Left renal pelvis (tissue), 4 donors: ENCODE measurements at places on chromosomes 2 and 18. TPM values are rescaled to one million over a fixed set of nuclear protein-coding genes. Genes with fewer than 3 reads are reported as not detected.

GRCh38 chr2:144300632-144301031, 219.3 kb downstream of the ZEB2 start:
- DNase-seq: no peak

MLPH gene
- 2.1 TPM for polyA plus RNA-seq

GRCh38 chr2:126115975-126116374, 540.0 kb upstream of the GYPC start:
- no peak for DNase-seq

SPATS2L gene
- 126 TPM for polyA plus RNA-seq

- no peak for DNase-seq
Measured at GRCh38 chr2:200677171-200677570, 91.4 kb downstream of the AOX1 start.

SPDYA gene
- polyA plus RNA-seq: 3.6 TPM

- no peak for DNase-seq
Measured at GRCh38 chr2:120230515-120231471, 7.6 kb upstream of the TMEM185B start.

GRCh38 chr18:7146067-7146466, 28.5 kb upstream of the LAMA1 start:
- DNase-seq: no peak

DNA sequence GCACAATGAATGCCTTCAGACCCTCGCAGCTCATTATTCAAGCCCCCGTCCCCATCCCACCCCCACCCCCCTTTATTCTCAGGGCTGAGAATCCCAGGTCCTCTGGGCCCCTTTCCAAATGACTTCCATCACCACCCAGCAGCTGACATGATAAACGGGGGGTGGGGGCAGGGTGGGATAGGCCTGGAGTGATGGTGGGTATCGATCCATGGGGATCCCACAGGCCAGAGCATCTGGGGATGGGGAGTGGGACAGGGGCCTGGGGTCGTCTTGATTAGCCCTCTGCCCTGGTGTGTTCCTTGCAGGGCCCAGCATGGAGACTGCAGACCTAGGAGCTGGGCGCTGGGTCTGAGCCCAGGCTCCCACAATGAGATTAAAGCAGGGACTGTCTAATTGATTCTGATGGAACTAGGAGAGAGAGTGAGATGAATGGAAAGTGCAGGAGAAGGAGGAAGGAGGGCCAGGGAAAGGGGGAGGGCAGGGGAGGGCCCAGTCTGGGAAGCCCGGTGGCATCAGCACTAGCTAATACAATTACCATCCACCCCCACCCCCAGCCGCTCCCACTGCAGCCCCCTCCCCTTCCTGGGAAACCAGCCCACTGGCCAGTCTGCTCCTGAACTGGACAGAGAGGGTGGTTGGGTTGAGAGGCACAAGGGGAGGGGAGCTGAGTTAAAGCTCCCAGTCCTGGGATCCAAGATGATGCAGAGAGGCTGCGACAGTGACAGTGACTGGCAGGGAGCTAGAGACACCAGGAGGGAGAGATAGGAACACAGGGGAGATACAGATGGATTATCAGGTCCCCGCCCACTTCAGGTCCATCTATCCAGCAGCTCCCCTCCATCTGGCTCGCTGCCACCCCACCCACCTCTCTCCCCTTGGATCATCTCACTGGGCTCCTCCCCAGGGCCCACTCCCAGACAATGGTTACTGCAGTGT, 13.1 kb upstream of the TNS1 start:
- no peak for DNase-seq

- no peak for DNase-seq
Measured at GRCh38 chr18:58581265-58581664, 47.6 kb downstream of the ALPK2 start.

MOB1A gene
- polyA plus RNA-seq: 77.0 TPM

DNA sequence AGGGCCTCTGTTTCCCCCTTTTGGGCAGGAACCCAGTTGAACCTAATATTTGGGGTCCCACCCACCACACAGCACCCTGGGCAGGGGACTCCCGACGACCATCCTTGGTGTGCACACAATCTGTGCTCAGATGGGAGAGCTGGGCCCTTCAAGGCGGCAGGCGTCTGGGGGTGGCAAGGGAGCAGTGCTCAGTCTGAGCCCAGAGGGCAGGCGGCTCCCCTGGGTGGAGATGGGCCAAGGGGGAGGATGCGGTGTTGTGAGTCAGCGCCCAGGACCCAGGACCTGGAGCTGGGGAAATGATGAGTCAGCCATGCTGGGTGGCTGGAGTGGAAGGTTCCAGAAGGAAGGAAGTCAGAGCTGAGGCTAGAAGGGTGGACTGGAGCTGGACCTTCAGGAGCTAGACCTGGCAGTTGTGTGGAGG, 3.8 kb downstream of the PROM2 start:
- no peak for DNase-seq

REG3G gene
- not detected for polyA plus RNA-seq

KCNIP3 gene
- 18.9 TPM for polyA plus RNA-seq

GRCh38 chr2:66508484-66509071, 73.7 kb downstream of the MEIS1 start:
- DNase-seq: no peak

GRCh38 chr18:71001597-71001996, 712.8 kb downstream of the SOCS6 start:
- DNase-seq: no peak

DNA sequence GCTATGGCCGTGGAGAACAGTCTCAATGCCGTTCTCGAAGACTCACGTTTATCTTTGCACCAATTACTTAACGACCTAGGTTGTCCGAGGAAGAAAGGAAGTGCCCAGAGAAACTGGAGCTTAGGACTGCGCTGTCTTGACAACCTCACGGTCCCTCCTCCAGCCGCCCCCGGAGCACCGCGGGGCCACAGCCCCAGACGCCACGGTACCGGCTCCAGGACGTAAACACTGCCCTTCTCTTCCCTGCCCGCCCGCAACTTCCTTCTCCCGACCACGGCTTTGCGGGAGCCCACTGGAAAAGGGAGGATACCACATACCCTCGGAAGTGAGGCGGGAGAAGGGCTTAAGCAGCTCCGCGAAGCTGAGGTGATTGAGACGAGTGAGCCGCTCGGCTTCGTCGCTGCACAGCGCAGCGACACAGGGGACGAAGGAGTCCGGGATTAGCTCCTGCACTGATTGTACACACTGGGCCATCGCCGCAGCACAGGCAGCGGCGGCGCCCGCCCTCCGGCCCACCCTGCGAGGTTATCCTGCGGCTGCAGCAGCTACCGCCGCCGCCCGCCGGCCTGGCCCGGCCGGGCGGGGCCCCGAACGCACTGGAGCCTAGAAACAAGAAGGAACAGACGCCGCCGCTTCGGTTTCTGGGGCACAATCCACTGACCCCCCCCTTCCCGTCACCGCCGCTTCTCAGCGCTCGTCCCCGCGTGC, 483 bp downstream of the TRAPPC8 start:
- peak; percentile 26 for DNase-seq

DYNAP gene
- not detected for polyA plus RNA-seq

DNA sequence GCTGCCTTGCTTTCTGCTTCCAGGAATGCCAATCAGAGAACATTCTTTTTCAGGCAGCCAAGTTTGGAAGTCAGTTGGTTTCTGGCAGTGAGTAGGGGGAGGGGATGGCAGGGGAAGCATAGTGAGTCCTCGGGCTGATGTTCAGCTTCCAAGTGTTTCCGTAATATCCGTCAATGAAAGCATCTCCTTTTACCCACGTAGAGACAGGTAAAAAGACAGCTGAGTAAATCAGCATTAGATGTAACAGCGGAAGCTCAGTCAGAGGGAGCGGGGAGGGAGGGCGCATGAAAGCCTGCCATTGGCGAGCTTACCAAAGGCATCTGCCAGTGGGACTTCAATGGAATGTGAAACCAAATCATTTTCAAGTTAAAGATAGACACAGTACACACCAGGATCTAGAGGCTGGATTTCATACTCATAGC, 117.1 kb upstream of the DTNA start:
- DNase-seq: peak; percentile 9

DNA sequence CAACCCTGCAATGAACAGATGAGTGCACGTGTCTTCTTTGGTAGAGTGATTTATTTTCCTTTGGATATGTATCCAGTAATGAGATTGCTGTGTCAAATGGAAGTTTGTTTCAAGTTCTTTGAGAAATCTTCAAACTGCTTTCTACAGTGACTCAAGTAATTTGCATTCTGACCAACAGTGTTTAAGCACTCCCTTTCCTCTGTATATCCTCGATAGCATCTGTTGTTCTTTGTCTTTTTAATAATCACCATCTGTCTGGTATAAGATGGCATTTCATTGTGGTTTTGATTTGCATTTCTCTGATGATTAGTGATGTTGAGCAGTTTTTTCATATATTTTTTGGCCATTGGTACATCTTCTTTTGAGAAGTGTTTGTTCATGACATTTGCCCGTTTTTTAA, 1608.3 kb upstream of the ZEB2 start:
- DNase-seq: no peak

GRCh38 chr2:64650722-64651338, 2.9 kb downstream of the SERTAD2 start:
- no peak for DNase-seq

GRCh38 chr18:55501982-55502710, 85.8 kb downstream of the TCF4 start:
- no peak for DNase-seq

DNA sequence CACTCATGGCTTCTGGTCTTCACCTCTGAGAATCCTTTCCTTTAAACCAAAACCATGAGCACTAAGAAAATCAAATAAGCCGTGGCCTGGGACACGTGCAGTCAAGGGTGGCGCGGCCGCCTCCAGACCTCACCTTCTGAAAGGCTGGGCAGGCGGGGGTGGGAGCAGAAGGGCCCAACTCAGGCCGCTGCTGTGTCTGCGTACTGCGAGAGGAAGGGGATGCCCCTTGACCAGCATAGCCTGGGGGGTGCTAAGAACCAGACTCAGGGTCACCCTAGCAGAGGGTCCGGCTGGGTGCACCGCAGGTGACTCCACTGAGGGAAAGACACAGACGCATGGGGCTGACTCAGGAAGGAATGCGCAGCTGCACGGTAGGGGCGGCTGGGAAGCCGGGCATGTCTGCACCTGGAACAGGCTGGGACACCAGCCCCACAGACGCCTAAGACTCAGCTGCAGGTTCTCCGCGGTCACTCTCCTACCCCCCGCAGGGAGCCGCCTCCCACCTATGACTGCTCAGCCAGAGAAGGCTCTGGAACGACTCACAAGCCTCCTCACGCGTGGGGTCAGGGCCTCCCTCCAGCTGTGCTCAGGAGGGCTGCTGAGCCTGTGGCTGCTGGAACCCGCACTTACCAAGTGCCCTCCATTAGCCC, 432.4 kb upstream of the MYT1L start:
- DNase-seq: no peak

DNA sequence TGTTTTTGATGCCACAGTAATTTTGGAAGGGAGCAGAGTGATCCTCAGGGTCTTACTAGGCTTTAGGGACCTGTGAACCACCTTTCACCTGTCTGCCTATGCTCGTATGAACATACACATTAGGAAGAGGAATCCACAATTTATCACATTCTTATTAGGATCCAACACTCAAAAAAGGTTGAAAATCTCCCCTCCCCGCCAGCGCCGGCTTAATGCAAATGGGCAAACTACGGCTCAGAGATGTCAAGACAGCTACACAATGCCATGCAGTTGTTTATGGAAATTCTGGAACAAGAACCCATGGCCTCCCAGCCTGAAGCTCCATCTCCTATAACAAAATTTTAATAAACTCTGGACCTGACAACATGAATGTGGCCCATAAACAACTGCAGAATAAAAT, 375.9 kb upstream of the ACVR2A start:
- no peak for DNase-seq

- DNase-seq: no peak
Measured at GRCh38 chr2:145759228-145759915, 1239.5 kb upstream of the ZEB2 start.

DNA sequence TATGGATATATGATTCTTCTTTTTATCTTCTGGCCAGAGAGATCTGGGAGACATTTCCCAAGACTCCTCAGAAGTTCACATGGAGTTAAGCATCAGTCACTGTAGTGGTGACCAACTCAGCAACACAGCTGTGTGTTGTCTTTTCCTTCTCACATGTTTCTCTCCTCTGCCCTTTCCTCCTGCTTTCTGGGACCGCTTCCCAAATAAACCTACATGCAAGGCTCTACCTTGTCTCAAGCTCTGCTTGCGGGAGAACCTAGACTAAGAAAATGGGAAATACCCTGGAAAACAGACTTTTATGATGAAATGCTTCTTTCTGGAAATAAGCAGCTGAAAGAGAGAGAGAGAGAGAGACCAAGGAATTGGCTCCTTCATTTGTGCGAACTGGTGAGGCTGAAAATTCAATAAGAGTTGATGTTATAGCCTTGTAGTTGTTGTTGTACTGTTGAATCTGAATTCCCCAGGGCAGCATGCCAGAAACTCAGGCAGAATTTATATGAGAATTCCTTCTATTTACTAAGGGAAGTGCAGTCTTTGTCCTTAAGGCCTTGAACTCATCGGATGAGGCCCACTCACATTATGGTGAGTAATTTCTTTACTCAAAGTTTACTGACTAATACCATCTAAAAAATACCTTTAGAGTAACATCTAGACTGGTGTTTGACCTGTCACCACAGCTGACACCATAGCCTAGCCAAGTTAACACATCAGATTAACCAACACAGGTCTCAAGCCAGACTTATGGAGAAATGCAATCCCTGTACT, 22.7 kb upstream of the DSC1 start:
- no peak for DNase-seq

DNA sequence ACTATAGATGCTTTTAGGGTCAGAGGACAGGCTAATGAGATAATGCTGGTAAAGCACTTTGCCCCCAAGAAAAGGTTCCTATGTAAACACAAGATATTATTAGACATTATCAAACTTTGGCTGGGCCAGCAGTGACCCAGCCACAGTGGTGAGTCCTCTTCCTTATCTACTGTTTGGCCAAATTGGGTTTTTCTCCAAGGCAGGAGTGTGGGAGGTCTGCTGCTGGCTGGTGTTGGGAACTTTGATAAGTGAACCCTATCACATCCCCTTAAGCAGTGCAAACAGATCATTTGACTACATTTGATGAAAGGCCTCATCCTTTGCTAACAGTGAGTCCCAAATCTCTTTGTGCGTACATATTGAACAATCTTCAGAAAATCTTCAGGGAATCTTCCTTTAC, 16.2 kb downstream of the FZD7 start:
- DNase-seq: no peak

MC5R gene
- 0.24 TPM for polyA plus RNA-seq

GRCh38 chr2:127887082-127887775, 1.5 kb upstream of the AMMECR1L start:
- no peak for DNase-seq

GRCh38 chr18:23458830-23459529, 5.9 kb downstream of the RIOK3 start:
- DNase-seq: no peak

GRCh38 chr18:48290162-48290926, 118.8 kb downstream of the ZBTB7C start:
- no peak for DNase-seq

GRCh38 chr18:36688020-36688965, 140.5 kb downstream of the TPGS2 start:
- DNase-seq: peak; percentile 36

- no peak for DNase-seq
Measured at GRCh38 chr18:7593218-7593819, 26.2 kb downstream of the PTPRM start.

HMSD gene
- polyA plus RNA-seq: 1.8 TPM
